ENCODE measurements at places on chromosomes 2 and 18.
A peak's percentile ranks its signal among the peaks of the same experiment; 100 is the strongest.

- no peak for DNase-seq
Observed at GRCh38 chr2:66305718-66306117, 129.2 kb upstream of the MEIS1 start.

- DNase-seq: no peak
Observed at GRCh38 chr2:224160917-224161316, 121.8 kb upstream of the SERPINE2 start.

DNA sequence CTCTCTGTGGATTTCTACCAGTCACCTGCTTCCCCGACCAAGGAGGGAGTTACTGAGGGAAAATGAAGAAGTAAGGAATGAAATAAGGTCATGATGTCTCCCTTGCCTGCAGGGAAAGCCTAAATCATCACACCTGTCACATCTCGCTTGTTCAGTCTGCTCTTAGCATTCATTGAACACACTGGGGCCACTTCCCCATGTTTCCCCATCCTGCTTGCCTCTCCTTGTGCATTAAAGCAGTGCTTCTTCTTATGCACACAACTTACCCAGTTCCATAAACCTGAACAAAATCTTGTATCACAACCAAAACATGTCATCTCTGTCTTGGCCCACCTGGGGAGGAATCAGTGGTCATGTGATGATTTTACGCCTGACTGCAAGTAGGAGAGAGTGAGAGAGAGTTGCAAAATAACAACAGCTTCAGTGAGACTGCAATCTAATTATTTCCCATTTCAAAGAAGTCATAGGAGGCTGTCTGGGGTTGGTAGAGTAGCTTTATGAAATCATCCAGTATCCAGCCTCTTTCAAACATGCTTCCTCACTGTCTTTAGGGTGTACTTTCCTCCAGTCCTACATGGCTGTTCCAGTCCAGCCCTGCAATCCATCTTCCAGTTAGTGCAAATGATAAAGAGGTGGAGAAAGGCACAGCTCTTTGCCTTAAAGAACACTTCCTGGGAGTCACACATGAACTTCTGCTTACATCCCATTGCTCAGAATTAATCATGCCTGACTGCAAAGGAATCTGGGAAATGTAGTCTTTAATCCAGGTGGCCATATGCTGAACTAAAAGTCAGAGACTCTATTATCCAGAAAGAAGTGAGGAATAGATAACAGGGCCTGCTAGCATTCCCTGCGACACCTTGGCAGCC, 220.1 kb downstream of the HAUS1 start:
- no peak for DNase-seq

- DNase-seq: no peak
Observed at GRCh38 chr18:28657961-28658360, 481.0 kb upstream of the CDH2 start.

GRCh38 chr2:8893978-8894820, 56.8 kb upstream of the KIDINS220 start:
- DNase-seq: no peak

DNA sequence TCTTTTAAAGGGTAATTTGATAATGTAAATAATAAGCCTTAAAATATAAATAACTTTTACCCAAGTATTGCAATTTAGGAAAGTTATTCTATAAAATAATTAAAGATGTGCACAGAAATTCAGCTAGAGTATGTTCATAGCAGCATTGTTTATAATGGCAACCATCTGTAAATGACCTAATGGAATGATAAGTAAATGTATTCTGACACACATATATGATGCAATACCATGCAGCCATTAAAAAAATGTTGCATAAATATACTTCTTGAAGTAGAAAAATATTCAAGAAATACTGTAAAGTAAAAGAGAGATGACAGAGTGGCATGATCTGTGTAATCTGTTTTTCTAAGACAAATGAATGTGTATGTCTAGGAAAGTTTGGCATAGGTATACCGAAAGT, 545.7 kb downstream of the ZEB2 start:
- no peak for DNase-seq

- DNase-seq: no peak
Observed at GRCh38 chr18:9507565-9508088, 32.3 kb downstream of the RALBP1 start.

DNA sequence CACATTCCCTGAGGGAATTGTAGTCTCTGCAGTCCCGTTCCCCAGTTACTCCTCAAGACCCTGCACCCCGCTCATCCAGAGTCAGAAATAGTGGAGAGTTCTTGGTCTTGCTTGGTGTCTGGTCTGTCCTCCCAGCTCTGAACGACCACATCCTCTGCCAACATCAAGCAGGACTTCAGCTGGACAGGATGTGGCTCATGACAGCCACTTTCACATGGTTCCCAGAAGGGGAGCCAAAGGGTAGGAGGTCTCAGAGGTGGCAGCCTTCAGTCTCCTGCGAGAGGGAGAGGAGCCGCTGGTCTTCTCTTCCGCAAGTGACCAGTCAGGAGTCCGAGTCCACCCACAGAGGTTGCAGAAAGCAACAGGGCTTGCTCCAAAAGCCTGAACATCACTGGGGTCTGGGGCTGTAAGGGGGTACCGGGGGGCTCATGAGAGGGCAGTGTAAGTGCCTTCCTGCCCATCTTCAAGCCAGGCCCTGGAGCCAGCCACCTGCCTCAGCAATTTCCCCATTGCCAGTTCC, 29.8 kb downstream of the B3GNT7 start:
- no peak for DNase-seq

DNA sequence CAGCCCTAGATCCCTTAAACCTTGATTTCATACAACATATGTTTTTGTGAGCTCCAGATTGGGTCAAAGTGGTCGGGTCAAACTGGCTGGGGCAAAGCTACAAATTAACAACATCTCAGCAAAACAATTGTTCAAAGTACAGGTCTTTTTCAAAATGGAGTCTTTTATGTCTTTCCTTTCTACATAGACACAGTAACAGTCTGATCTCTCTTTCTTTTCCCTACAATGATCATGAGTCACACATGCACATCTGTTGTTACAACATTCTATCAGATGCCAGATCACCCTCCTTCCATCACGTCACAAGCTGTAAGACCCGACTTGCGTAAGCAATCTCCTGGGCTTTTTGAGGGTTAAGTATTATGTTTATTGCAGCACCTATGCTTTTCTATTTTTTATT, 55.1 kb downstream of the RHOB start:
- no peak for DNase-seq

DNA sequence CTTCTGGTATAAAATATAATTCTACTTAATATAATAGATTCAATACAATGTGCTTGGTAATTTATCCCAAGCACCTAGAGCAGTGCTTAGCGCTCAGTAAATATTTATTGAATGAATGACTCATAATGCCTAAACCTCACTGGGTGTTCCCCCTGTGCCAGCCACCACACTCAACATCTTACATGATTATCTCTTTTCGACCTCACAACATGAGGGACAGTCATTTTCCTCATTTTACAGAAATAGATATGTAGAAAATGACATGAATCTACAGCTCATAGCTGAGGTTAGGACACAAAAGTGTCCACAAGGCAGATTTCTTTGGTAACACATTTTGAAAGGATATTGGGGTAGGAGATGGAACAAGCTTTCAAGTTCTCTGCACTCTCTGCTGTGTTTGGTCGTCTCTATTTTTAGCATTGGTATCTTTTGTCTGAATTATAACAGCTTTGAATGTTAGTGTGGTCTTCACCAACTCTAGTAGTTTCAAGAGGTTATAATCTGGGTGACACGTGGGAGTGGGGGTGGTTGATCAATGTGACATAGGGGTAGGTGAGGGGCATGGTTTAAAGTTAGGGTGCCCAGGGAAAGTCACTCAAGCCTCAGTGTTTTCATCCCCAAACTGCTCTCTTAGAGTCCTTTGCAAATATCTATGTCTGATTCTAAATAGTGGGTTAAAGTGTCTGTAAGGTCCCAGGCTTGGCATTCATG, 9.8 kb downstream of the MYOM1 start:
- DNase-seq: no peak

GRCh38 chr2:158598862-158599517, 142.2 kb downstream of the PKP4 start:
- DNase-seq: no peak

DNA sequence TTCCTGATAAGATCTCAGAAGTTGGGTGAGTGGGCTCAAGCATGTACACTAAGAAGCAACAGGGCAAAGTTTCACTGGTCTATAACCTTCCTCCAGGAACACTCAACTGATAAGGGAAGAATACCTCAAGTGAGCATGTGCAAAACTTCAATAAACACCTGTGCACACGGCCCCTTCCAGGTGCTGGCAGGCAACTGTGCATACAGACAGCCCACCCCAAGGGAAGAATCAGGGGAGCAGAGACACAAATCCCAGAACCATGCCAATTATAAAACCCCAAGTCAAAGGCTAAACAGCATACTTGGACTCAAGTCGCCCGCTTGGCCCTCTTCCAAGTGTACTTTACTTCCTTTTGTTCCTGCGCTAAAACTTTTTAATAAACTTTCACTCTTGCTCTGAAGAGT, 85.9 kb upstream of the RTN4 start:
- no peak for DNase-seq

GRCh38 chr2:8455236-8456150, 226.4 kb upstream of the ID2 start:
- DNase-seq: no peak

DNA sequence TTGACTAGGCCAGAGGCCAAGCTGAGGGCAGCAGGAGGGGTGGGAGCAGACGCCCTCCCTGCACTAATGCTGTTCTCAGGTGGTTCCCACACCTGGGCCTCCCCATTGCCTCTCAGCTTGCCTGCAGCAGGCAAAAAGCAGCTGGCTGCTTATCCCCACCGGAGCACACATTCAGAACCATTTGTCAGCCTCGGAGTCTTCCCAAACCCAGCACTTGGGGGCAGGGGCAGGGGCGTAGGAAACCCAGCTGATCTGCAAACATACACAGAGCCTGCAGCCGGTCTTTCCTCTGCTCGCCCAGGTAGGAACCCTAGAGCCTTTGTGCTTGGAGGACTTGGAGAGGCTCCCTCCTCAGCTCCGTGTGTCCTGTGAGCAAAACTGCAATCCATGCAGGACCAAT, 249.8 kb downstream of the CYP26B1 start:
- no peak for DNase-seq

- no peak for DNase-seq
Observed at GRCh38 chr2:57488061-57488460, 558.5 kb upstream of the VRK2 start.

GRCh38 chr2:120871016-120871635, 135.5 kb downstream of the GLI2 start:
- no peak for DNase-seq

- peak; percentile 20 for DNase-seq
Observed at GRCh38 chr2:204108330-204108751, 171.8 kb downstream of the ICOS start.

DNA sequence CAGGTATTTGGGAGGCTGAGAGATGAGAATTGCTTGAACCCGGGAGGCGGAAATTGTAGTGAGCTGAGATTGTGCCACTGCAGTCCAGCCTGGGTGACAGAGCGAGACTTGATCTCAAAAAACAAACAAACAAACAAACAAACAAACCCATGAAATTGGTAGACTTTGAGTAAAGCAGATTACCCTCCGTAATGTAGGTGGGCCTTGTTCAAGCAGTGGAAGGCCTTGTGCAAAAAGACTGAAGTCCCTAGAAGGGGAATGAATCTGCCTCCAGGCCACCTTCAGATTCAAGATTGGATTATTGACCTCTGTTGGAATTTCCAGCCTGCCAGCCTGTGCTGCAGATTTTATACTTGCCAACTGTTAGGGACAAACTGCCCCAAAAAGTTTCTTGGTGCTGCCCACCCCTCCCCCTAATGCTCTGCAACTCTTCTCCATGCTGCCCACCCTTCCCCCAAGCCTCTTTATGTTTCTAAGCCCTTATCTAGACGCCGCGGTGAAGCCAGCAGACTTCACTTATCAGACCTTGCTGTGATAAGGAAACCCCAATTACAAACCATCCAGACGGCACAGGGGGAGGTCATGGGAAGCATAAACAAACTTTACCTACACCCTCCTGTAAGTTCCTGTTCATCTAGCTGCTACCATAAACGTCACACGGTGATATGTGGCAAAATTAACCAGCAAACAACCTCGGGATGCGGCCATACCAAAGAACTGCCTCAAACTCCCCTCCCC, 17.0 kb downstream of the CYP27A1 start:
- DNase-seq: no peak

DNA sequence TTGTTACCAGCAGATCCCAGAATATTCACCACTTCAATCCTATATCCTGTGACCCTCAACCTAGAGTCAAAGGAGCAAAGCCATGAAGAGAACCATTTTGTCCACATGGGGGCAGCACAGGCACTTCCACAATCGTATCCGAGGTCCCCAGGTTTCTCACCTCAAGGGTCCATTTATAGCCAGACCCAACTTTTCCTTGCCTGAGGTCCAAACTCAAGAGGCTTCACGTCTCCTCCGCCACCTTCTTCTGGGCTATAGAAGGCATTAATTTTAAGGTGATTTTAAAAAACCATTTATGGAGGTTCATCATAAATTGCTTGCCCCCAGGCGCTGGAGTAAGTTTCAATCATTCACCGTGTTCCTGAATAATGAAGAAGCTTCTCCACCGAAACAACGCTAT, 111.6 kb upstream of the NABP1 start:
- peak; percentile 52 for DNase-seq

- no peak for DNase-seq
Observed at GRCh38 chr2:116802671-116803070, 1011.8 kb upstream of the DDX18 start.

DNA sequence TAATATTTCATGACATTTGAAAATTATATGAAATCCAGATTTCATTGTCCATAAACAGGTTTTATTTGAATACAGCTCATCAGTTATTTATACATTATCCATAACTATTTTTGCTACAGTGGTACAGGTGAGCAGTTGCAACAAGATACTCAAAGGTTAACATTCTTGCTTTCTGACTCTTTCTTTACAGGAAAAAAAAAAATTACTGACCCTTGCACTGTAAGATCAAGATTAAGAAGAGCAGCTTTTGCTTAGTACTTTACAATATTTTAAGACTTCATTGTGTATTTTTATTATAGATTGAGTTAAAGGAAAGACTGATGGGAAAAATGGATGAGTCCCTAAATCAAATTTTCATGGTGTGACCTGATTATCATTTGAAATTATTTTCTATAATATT, 11.2 kb downstream of the ETAA1 start:
- no peak for DNase-seq

DNA sequence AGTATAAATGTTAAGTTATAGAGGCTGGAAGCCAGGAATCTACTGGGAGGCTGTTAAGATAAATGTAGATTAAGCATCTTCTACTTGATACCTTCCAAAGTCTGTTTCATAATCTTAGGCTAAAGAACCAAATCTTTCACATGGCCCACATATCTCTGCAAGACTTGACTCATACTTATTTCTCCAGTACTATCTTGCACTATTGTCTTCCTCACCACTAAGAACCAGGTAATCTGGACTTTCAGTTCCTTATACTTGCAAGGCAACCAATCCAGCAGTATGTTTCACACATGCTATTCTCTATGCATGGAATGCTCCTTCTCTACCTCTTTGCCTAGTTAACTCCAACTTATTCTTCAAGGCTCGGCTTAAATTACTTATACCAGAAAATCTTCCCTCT, 62.2 kb downstream of the RBMS1 start:
- no peak for DNase-seq

DNA sequence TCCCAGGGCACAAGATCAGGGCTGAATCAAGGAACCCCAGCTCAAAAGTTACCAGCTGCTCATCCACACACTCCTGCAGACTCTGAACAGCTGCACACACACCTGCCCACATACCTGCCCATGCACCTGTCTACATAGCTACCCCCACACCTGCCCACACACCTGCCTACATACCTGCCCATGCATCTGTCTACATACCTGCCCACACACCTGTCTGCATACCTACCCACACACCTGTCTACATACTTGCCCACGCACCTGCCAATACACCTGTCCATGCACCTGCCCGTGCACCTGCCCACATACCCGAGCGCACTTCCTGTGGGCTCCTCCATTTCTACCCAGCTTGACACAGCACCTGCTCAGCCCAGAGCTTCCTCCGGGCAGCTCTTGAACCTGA, 122.8 kb upstream of the AGAP1 start:
- DNase-seq: no peak

Data from T follicular helper cell (primary cell).